ENCODE measurements at places on chromosomes 12 and 14.

- no peak for DNase-seq
These were observed 74.6 kb upstream of the TBX5 start for GRCh38 chr12:114480337-114481199.

GRCh38 chr12:58654021-58654420 lies 266.3 kb downstream of the LRIG3 start:
- DNase-seq: no peak

DNA sequence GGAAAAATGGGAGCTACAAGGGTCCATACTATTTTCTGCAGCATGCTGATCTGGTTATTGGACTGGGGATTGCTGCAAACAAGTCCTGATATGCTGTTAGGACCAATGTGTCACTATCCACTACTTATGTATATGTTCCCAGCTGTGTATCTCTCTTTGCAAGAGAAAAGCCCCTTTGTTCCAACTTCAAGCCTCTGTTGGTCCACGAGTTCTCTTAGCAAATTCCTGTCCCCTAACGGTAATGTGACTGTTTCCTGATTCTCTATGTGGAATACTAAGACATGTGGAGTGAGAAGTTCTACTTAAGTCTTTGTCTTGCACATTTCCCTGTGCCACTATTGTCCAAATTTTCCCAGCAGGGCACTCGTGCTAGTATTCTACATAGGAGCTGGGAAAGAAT lies 557.7 kb downstream of the FSCB start:
- DNase-seq: no peak

DNA sequence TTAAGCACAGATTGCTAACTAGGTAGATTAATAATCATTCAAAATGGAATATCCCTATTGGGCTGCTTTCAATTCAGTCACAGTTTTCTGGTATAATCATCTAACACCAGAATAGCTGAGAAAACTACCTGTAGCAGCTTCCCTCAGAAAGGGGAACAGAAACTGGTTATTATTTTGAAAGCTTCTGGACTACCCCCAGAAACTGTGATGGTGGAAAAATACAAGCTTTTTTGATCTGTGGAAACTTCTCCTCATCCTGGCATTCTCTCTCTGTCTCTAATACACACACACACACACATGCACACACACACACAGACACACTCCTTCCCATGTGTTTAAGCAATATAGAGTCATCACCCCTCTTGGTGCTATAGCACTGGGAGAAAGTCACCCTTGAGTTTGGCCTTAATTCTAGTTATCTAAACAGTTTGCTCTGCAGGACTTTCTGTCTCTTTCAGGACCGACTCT lies 251.5 kb upstream of the LMO3 start:
- DNase-seq: no peak

DNA sequence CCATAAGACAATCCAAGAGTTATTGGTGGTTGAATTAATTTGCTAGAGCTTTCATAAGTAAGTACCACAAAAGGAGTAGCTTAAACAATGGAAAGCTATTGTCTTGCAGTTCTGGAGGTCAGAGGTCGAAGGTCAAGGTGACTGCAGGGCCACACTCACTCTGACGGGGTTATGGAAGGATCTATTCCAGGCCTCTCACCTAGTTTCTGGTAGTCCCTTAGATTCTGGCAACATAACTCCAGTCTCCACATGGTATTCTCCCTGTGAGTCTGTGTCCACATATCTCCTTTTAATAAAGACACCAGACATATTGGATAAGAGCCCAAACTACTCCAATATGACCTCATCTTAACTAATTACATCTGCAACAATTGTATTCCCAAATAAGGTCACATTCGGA lies 273.4 kb downstream of the FOXN3 start:
- no peak for DNase-seq

- DNase-seq: no peak
These were observed 115.0 kb downstream of the KIF21A start for GRCh38 chr12:39327965-39328364.

GRCh38 chr12:123041042-123041531 lies 60.6 kb downstream of the ARL6IP4 start:
- DNase-seq: no peak

DNA sequence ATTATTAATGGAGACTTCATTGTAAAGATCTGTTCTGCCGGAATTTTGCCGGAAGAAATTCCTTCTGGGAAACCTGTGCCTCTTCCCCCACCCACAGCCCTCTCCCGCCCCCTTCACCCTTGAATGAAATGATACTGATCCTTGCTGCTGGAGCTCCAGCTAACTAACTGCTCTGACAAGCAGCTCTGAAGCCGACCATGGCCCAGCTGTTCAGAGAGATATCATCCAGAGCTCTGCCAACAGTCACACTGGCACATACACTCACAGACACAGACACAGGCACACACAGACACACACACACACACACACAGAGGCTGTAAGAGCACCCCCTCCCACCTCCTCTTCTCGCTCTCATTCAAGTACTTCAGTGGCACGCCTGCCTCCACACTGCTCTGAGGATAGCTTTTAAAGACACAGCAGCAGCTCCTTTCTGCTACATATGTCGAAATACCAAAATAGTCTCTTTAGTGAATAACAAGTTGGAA lies 88.6 kb downstream of the R3HDM2 start:
- DNase-seq: no peak

DNA sequence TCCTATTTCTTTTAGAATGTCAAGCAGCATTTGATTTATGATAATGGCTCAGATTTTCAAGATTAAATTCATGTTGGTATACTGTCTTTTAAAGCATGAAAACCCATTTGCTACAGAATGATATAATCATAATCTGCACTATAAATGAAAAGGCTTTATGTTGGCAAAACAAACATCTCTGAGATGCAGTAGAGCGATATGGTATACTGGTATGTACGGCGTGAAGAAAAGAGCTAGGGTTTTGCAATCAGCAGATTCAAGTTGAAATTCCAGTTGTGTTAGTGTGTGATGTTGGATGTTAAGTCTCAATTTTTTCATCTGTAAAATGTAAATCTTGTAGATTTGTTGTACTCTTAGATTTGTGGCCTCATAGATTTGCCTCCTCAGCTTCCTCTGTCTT lies 53.2 kb upstream of the DYRK2 start:
- no peak for DNase-seq

DNA sequence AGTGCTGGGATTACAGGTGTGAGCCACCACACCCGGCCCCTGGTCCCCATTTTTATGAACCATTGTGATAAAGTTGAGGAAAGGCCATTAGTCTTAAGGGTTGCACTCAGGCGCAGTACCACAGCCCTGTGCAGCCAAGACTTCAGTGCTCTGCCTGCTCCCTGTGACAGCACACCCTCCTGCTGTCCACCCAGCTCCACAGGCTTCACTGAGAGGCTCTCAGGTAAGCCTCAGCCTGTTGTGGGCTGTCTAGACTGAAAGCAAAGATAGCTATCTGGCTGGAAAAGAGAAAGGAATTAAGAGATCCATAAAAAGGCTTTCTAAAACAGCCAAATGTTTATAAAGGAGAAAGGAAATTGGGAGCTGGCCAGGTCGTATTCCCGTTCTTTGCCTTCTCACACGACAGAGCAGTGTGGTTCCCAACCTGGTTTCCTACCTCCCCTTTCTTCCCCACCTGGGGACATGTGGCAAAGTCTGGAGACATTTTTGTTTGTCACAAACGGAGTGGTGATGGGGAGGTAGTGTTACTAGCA lies 19.1 kb upstream of the DNM1L start:
- no peak for DNase-seq

DNA sequence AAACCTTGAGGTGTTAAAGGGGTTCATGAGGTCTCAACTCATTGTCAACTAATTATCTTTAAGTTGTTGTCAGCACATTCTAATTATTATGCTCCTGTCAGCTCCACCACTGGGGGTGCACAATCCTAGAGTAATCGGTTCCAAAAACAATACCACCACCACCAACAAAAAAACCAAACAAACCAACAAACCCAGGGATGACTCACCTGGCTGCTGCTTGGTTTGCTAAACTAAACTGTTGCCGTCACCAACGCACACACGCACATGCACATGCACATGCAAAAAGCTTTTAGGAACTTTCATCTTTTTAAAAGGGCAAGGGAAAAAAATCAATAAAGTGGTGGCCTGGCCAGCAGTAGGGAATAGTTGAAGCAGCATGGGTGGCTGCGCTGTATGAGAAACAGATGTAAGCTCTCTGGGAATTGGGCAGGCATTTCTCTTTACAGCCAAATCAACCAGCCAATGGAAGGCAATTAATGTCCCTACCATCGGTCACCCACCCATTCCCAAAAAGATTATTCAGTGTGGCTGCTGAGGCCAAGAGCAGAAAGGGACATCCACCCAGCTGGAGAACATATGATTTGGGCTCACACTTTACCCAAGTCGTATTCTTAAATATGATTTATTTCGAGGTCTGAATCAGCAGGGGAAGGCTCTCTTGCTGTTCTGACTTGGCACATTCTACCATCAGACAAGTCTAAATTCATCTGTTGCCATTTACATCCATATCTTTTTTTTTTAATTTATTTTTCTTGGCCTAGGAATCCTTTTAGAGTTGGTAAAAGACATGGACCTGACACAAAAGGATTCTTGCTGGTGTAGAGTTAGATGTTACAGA lies 20.0 kb downstream of the TMEM30B start:
- DNase-seq: no peak

- no peak for DNase-seq
These were observed 1.6 kb downstream of the FAM234B start for GRCh38 chr12:13045816-13046215.

- DNase-seq: no peak
These were observed 11.0 kb downstream of the KCNJ8 start for GRCh38 chr12:21763531-21763930.
